ENCODE measurements at places on chromosomes 2 and 18.
A peak's percentile ranks its signal among the peaks of the same experiment; 100 is the strongest.

- DNase-seq, result no peak
Measured at GRCh38 chr2:33083699-33084387, 137.1 kb downstream of the LTBP1 start.

DNA sequence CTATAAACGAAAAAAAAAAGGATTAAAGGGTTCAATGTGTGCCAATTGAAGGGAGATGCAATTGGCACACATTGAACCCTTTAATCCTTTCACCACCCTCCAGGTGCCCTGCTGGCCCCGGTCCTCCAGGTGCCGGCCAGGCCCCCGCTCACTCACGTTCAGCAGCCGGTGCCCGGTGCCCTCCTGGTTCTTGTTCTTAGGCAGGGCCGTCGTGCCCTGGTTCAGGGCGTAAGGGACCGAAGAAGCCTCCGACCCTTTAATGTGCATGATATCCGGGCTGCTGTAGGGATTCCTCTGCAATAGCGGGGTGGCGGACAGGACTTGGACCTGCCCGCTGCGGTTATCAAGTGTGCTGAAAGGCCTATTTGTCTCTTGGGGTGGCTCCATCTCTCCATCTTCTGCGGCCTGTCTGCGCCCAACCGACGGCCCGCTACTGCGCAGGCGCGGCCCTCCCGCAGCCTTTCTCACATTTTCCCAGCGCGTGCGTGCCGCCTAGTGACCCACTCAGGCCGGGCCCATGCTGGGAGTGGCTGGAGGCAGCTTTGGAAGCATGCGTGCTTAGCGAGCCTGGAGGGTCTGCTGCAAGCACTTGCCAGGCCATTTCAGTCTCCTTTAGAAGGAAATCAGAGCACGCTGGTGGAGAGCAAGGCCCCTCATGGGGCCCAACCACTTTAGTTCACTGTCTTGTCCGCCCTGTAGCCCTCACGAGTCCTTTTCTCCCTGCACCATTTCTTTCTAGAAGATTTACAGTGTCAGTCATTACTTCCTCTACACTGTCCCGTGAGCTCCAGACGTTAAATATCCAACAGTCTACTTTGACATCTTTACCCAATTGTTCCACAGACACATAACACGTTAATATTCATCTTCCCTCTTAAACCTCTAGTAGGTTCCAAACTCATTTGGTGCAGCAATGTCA is 24.3 kb downstream of the TMEM237 start:
- DNase-seq, result no peak

- no peak for DNase-seq
Measured at GRCh38 chr2:21469158-21469557, 345.4 kb downstream of the TDRD15 start.

DNA sequence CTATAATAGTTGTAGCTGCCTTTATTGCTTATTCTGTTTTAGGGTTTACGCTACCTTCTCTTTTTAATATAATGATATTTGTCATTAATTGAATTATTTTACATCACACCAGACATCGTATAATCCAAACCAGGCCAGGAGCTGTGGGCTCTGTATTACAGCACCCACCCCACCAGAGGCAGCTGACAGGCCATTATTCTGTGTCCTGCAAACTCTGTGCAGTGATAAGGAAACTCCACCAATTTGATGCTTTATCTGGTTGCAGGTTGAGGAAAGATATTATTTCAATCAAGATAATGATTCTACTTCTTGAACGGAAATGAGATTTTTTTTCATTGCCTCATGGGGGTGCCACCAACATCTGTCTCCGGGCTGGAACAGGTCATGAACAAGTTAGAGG is 227.3 kb downstream of the ZBTB7C start:
- DNase-seq, result no peak

DNA sequence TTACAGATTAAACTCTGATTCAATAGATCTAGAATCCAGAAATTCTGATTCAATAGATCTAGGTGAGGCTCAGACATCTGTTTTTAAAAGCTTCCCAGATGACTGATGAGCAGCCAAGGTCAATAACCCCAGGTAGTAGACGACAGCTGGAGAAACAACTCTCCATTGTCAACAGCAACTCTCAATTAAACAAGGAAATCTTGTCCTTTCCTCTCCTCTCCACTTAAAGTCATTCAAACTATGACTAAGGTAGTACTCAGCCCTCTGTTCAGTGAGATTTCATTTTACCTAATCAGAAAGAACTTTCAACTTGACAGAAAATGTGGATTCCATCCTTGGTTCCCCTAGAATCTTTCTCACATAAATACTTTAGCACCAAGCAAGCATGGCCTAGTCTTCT is 94.6 kb upstream of the SCG2 start:
- peak; percentile 42 for DNase-seq

DNA sequence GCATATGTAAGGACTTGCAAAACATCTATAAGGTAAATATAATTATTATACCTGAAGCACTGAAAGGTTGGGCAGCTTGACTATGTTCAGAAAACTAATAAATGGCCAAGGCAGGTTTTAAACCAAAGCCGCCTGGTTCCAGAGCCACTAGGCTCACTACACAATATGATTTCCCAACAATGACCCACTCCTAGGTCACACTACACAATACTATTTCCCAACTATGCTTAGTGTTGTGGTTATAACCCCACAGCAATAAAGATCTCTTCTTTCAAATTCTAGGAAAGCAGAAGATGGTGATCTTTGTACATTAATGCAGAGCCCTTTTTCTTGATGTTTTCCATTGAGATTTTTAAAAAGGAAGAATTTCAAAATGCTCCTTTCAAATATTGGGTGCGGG is 180.4 kb downstream of the CYRIA start:
- DNase-seq, result no peak

- no peak for DNase-seq
Measured at GRCh38 chr2:9498210-9498609, 23.9 kb downstream of the IAH1 start.

All from RCC 7860 (cell line).